ENCODE measurements at places on chromosomes 5 and 9.

DNA sequence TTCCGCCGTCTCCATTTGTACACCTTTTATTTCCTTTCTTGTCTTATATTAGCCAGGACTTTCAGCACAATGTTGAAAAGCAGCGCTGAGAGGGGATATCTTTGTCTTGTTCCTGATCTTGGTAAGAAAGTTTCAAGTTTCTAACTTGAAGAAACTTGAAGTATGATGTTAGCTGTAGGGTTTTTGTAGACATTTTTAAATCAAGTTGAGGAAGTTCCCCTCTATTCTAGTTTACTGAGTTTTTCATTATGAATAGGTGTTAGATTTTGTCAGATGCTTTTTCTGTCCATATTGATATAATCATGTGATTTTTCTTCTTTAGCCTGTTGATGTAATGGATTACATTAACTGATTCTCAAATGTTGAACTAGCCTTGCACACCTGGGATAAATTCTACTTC, 425.7 kb downstream of the PIK3R1 start:
- no peak for DNase-seq

GRCh38 chr9:113444736-113445135, 18.8 kb upstream of the RGS3 start:
- no peak for DNase-seq

DNA sequence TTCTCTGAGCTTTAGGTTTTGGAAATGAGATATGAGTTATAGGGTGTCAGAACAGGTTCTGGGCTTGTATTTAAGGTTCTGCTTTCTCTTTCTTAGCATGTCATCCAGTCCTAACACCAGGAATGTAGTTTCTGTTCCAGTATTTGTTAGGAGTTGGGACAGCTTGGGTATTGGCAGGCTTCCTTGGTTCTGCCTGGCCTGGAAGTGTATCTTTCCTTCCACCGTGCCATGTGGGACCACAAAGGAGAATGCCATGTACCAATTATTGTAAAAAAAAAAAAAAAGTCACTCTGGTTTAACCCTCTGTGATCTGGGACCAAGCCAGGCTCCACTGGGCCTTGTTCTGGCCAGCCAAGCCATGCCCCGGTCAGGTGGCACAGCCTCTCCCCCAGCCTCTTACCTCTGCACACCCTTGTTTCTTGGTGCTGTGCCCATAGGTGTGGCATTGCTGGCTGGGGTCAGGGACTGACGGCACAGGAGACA, 47.8 kb downstream of the ARHGAP26 start:
- no peak for DNase-seq

DNA sequence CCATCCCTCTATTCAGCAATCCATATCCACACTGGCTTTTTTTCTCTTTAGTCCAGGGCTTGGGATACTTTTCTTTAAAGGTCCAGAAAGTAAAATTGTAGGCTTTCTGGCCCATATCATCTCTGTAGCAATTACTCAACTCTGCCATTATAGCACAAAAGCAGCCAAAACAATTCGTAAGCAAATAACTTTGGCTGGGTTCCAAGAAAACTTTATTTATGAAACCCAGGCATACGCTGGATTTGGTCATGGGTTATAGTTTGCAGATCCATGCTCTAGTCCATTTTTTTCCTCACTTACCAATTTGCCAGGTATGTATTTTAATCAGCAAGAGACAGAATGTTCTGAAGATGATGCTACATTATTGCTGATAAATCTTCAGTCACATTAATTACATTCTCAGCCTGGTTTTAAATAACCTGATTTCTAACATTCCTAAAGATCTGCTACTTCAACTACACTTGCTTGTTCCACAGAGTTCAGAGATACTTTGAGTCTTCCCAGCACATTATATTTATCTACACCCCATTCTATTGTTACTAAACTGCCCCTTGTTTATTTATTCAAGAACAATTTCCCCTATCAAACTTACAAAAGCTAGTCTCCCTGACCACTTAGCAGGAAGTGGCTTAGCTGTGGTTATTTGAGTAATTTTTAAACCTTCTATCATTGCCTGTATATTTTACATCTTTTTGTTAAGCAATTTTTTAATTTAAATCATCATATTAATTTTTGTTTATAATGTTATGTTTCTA, 161.0 kb downstream of the ISL1 start:
- no peak for DNase-seq

DNA sequence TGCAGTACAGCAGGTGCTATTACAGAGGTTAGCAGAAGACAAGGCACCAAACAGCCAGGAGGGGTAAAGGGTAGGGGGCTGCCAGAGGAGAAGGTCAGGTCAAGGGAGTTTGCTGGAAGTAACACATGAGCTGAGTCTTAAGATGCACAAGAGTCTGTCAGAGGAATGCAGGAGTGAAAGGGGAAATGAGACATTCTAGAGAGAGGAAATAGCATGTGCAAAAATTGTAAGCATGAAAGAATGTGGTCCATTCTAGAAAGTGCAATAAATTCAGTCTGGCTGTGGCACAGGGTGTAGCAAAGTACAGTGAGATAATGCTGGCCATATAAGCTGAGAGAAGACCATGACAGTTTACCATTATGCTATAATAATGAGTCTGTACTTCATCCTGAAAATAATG, 6.6 kb downstream of the GOLGA1 start:
- no peak for DNase-seq

Data from posterior vena cava (tissue), 2 donors.